HepG2 (cell line): ENCODE measurements at places on chromosomes 12 and 14. TPM values are rescaled to one million over a fixed set of nuclear protein-coding genes. Genes with fewer than 3 reads are reported as not detected.

DNA sequence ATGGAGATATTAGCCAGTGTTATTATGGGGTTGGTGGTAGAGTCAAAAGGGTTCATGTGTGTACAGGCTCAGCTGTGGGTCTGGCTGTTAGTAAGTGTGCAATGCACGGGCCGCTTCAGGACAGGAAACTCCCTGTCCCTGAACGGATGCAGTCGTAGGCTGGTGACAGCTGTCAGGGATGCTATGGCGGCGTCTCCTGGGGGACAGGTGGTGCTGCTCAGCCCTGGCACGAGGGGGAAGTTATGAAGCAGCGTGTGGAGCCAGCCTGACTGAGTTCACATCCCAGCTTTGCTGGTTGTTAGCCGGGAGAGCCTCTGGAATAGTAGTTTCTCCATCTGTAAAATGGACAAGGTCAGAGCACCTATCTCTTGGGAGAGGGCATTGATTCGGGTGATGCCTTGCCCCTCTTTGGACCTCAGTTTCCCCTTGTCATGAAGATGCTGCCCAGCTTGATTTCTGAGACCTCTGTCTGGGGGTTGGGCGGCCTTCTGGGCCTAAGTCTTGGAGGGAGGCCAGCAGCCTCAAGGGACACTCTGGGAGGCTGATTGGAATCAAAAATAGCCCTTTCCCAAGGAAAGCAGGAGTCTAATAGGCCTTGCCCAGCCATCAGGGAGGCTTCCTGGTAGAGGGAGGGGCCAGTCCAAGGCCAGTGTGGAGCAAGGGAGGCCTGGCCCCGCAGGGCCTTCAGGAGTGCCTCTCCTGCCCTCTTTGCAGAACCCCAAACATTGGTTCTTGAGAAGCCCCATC, 7.1 kb downstream of the ASB2 start:
- peaks cover 40% of the 10 kb centered on the region for H3K4me1 ChIP-seq
- no peak overlapping the region for H3K4me3 ChIP-seq
- DNase-seq: no peak
- no peak overlapping the region for H3K27ac ChIP-seq

- H3K27ac ChIP-seq: no peak overlapping the region
- H3K27me3 ChIP-seq: no peaks in the 10 kb centered on the region; the same call in 1 of the 2 replicates
- H3K4me3 ChIP-seq: no peak overlapping the region
Measured at GRCh38 chr12:72089678-72090077, 151.0 kb downstream of the TPH2 start.

DNA sequence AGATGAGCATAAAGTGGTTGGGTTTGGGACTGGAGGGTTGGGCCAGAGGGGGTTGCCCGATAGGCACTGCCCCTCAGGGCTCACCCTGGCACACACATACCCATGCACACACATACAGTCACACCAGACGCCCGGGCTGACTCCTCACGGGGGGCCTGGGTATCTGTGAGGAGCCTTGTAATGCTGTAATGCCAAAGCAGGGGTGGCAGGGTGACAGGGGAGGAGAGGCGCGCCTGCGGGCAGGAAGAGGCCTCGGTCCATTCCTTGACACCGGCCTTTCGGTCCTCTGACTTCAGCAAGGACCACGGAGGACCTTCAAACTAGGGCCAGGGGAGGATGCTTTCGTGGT, 375 bp downstream of the FAIM2 start:
- DNase-seq: no peak
- H3K27ac ChIP-seq: no peak overlapping the region
- no peaks in the 10 kb centered on the region for H3K4me1 ChIP-seq
- H3K27me3 ChIP-seq: peaks cover 7% of the 10 kb centered on the region; the same call in 1 of the 2 replicates
- H3K4me3 ChIP-seq: no peak overlapping the region

GRCh38 chr14:89000007-89000942, 175.8 kb downstream of the TTC8 start:
- DNase-seq: peak; percentile 29
- H3K4me1 ChIP-seq: no peaks in the 10 kb centered on the region
- H3K27me3 ChIP-seq: peaks cover 2% of the 10 kb centered on the region; the same call in 1 of the 2 replicates
- no peaks in the 10 kb centered on the region for H3K36me3 ChIP-seq
- H3K27ac ChIP-seq: no peak overlapping the region
- no peak overlapping the region for H3K4me3 ChIP-seq

GRCh38 chr12:93813972-93814821, 137.0 kb downstream of the CRADD start:
- H3K27ac ChIP-seq: peak overlapping the region; percentile 50
- H3K4me3 ChIP-seq: no peak overlapping the region
- H3K27me3 ChIP-seq: no peaks in the 10 kb centered on the region
- no peaks in the 10 kb centered on the region for H3K36me3 ChIP-seq
- peaks cover 19% of the 10 kb centered on the region for H3K4me1 ChIP-seq

Gene C12orf54
- not detected in 2 replicates for total RNA-seq

Gene MYBPC1
- 0.31 and 0.44 TPM in 2 replicates for total RNA-seq

Gene NINJ2
- total RNA-seq: 0.62 and 0.94 TPM in 2 replicates
